ENCODE measurements at places on chromosomes 4 and X.

- DNase-seq, result no peak
These were observed 1995.9 kb downstream of the C4orf33 start for GRCh38 chr4:131091896-131092295.

DNA sequence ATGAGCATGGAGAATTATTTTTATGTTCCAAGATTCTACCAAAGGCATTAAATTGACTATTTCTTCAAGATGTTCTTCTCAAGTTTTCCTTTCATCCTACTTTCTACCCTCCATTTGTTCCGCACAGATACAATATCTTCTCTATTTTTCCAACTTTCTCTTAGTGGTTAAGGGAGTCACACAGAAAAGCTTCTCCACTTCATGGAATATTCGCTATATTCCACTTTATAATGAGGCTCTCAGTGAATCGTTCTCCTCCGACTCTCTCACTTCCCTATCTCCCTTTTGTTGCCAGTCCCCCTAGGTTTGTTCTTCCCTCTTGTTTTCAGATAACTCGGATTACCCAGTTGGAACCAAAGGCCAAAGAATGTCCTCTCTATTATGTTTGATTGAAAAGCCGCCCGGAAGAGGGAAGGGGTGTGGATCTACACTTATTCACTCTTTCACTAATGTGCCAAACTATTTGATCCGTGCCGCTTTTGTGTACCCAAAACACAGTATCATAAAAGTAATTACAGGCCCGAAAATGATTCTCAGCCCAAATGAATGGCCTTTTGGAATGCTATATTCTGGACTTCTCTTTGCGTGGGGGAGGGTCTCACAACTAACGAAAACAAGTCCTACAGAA is 1.2 kb downstream of the SH3D19 start:
- DNase-seq, result no peak

GRCh38 chrX:9911487-9911886 is 55.7 kb upstream of the CLDN34 start:
- DNase-seq, result no peak

GRCh38 chrX:124344246-124344645 is 2.1 kb upstream of the SH2D1A start:
- DNase-seq, result no peak

- no peak for DNase-seq
These were observed 49.6 kb downstream of the TBC1D14 start for GRCh38 chr4:6959261-6959660.

GRCh38 chr4:1358421-1359143 is 11.6 kb downstream of the UVSSA start:
- no peak for DNase-seq

DNA sequence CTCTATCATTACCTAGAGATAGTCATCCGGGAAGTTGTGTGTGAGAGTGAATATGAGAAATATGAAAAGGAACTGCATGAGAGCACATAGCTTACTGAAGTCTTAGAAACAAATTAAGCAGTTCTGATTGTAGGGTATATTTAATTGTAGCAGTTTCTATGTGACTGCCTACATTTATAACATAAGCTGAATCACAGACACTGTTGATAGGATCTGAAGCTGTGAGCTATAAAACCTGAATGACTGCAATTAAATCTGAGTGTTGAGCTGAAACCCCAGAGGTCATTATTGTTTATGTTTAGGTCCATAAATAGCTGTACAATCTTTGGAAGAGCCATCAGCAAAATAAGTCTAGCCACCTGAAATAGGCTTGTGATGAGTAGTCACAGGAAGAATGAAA is 210.1 kb upstream of the CXCL13 start:
- no peak for DNase-seq

DNA sequence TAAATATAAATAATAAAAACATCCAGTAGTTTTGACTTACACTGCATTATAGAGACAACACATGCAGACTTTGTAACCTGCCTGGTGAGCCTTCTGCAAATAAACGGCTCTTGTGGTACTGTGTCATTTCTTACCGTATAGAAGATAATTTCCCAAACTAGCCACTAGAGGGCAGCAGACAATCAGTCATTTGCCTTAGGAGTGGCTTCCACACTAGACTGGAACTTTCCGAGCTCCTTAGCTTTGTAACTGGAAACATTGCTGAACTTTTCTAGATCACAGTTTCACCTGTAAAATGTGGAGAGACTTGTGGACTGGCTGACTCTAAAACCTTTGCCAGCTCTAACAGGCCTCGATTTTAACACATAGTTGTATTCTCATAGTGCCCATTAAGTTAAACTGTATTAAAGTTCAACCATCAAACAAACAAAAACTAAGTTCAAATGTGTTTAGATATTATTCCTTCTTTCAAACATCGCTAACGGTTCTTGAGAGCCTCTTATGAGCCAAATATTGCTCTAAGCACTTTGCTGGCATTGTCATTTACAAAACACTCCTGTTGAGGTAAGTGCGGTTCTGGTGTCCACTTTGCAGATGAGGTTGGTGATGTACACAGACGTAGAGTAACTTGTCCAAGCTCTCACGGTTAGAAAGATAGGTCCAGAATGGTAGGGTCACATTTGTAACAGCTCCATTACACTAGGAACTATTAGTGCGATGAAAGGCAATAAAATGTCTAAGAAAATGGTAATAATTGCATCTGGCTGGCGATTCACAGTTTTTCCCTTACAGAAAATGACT is 345.5 kb downstream of the ANK2 start:
- peak; percentile 32 for DNase-seq

DNA sequence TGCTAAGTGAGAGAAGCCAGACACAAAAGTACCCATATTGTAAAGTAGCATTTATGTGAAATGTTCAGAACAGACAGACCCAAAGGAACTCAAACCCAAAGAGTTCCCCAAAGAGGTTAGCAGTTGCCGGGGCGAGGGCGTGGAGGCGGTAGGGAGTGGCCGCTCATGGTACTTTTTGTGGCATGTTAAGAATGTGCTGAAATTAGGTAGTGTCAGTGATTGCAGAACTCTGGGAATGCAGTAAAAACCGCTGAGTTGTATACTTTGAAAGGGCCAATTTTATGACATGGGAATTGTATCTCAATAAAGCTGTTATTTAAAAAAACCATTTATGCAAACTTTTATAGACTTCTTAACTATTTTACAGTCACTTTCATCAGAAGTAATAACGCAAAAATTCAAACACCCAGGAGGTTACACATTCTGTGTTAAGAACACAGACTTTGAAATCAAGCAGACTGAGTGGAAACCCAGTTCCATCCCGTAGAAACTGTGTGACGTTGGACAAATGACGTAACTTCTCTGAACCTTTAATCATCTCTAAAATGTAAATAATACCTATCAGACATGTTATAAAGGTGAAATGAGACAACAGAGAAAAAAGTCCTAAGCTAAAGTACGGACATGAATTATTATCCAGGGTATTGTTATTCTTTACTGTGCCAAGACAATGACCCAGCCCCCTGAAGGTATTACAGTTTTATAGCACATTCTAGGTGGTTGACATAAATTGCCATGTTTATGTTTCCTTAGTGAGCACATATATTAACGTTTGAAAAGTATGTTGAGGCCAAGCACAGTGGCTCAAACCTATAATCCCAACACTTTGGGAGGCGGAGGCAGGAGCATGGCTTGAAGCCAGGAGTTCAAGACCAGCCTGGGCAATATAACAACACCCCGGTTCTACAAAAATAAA is 19.7 kb downstream of the ZFP42 start:
- no peak for DNase-seq

- no peak for DNase-seq
These were observed 21.5 kb downstream of the JADE1 start for GRCh38 chr4:128830906-128831503.

GRCh38 chrX:151776181-151776731 is 41.7 kb downstream of the CNGA2 start:
- DNase-seq, result no peak

DNA sequence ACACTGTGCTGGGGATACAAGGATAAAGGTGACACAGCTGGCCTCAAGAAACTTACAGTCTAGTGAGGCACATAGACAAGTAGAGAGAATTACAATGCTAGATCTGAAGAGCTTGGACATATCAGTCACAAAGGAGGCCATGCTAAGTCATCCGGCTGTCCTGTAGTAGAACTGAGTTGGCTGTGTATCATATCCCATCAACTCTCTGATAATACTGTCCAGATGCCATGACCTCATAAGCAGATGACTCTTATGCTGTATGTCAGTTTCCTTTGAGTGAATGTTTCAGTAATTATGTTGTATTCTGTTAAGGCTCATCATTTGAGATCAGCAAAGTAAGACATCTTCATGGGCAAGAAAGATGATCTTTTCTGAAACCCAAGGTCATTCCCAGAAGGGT is 442.9 kb downstream of the MID1IP1 start:
- DNase-seq, result no peak

GRCh38 chr4:62814510-62815047 is 1594.7 kb downstream of the TECRL start:
- no peak for DNase-seq

DNA sequence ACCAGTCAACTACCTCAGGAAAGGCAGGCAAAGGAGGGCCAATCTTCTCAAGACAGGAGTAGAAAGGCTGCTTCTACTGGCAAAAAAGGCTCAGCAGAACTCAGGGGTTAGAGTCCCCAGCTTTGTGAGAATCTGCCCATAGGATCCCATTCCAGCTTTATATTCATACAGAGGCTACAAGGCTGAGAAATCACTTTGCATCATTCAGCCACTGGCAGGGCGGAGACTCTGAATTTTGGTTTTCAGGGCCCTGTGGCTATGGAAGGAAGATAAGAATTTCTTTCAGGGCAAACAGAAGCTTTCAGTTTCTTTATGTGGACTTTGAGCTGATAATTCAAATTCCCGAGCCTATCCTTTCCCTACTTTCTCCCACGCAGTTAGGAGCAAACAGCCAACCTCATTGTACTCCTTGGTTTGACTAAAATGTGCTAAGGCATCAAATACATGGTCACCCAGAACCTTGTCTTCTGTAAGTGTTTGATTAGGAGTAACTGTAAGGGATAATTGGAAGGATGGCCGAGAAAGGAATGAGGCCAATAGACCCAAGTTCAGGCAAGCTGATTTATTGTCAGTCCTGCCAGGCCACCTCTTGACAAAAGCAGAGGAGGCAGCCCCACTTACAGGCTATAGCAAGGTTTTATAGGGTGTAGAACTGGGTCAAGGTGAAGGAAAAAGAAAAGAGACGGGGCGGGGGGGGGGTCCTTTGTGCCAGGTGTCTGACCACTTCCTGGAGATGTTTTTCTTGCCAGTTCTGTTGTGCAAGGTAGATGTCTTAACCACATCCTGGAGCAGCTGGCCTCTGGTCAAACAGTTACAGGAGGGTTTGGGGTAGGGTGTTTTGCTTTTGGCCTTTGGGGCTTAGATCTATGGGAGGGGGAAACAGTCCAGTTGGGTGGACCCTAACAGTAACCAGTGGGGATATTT is 165.3 kb upstream of the PPP1R2C start:
- DNase-seq, result no peak

DNA sequence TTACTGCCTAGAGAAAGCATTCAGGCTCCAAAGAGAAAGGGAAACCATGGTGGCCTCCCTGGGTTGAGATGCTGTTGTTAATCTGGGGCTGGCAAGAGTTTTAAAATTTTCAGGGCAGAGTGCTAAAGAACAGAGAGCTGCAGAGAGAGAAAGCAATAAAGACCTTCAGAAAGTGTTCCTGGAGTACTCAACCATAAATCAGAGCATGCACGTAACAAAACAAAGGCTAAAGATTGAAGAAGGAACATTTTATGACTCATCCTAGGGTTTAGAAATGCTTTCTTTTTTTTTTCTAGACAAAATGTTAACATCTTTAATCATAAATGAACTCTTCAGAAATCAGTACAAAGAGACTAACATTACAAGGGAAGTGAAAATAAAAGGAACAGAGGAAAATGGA is 562.3 kb upstream of the NDST4 start:
- DNase-seq, result no peak

GRCh38 chr4:48698029-48698971 is 81.8 kb downstream of the FRYL start:
- no peak for DNase-seq

GRCh38 chr4:140266958-140267568 is 106.4 kb upstream of the SCOC start:
- DNase-seq, result no peak

GRCh38 chrX:85004255-85004654 is 578 bp downstream of the APOOL start:
- DNase-seq, result no peak

DNA sequence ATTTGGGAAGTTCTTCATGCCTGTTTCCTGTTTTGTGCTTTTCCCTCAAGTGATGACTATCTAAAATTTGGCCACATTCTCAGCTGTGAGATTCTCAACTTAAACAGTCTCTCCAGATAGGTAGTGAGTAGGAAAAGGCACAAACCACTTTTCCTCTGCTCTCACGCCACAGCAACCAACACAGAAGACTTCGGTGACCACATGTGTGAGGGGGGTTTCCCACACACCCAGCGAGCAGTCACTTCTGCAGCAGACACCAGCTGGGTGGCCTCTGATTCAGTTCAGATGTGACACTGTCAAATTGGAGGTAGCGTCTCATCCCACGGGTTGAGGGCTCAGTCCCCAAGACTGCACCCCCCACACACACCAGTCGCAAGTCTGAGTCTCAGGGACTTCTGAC is 25.1 kb upstream of the CLDN34 start:
- DNase-seq, result no peak

DNA sequence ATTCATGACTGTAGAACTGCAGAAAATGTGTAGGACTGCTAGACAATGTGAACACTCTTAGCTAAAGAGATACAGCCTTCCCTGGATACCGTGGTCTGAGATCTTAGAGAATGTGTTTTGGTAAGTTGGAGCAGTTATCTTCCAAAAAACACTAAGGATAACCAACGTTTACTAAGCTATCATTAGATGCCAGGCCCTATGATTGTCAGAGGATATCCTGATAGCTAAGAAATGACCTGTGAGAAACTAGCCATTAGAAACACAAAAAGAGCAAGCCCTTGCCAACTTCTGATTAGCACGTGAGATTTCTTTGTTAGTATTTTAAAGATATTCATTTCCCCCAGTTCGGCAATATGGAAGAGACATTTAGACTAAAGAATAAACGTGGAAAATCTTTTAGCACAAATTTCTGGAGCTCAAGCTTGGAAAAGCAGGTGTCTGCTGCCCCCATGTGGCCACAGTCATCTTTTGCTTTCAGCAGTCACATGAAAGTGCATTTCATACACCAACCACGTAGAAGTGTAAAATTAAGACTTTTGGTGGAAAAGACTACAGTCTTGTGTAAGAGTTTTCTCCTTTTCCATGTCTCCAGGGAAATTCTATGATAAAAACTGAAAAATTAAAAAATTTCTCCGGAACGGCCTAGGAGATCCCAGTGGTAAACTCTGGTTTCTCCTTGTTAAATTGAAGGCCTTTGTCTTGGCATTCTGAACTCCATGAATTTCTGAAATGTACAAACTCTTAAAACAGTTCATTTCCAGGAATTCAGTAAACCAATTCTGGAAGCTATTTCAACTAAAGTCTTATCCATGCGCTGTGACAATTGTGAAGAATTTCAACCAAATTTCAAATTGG is 136.4 kb downstream of the ZNF674 start:
- DNase-seq, result peak; percentile 4

- DNase-seq, result no peak
These were observed 88.5 kb downstream of the KIT start for GRCh38 chr4:54746218-54746617.
